ENCODE measurements at places on chromosomes 3 and 15. TPM values are rescaled to one million over a fixed set of nuclear protein-coding genes. Genes with fewer than 3 reads are reported as not detected.
A peak's percentile ranks its signal among the peaks of the same experiment; 100 is the strongest.

DNA sequence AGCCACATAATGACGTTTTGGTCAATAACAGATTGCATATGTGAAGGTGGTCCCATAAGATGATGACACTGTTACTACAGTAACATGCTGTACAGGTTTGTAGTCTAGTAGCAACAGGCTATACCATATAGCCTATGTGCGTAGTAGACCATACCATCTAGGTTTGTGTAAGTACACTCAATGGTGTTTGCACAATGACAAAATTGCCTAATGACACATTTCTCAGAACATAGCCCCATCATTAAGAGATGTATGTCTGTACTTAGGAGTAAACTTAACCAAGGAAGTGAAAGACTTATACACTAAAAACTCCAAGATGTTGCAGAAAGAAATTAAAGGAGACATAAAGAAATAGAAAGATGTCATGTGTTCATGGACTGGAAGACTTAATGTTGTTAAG, 66.2 kb downstream of the RPLP1 start:
- DNase-seq: no peak

Gene PLA2G4E
- 0.72 TPM for total RNA-seq

DNA sequence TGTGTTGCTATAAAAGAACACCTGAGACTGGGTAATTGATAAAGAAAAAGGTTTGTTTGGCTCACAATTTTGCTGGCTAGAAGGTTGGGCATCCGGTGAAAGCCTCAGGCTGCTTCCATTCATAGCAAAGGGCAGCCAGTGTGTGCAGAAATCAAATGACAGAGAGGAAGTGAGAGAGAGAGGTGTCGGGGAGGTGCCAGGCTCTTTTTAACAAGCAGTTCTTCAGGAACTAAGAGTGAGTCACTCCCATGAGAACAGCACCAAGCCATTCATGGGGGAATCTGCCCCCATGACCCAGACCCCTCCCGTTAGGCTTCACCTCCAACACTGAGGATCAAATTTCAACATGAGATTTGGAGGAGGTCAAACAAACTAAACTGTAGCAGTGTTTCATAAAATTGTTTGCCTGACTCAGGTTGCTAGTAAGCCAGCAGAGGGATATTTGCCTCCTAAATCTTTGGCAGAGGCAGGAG, 4.5 kb upstream of the PARP15 start:
- no peak for DNase-seq

Gene C3orf49
- not detected for total RNA-seq

DNA sequence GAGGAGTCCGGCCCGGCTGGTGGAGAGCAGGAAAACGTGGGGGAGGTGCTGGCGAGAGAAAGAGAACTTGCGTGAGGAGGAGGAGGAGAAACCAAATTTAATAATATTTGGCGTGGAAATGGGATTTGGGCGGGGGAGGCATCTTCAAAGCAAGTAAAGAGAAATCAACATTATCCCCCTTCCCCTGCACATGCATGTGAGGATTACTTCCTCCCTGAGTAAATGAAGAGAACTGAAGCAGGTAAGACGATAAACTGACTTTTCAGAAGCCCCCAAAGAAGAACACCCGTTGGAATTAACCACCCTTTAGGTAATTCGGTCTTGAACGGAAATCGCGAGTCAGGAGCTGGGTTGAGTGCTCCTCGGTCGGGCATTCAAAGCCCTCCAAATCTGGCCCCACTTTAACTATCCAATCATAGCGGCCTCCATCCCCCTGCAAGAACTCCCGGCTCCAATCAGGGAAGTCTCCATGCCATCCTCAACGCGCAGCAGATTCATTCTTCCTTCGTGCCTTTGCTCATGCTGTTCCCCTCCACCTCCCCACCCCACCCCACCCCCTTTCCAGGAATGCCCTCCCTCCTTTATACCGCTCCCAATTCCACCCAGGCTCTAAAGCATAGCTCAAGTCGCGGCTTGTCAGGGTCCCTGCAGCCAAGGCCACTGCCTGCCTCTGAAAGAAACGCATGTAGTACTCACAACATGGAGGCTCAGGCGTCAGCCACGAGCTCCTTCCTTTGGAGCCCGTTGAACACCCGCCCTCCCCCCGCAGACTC, 545 bp upstream of the RFX7 start:
- peak; percentile 92 for DNase-seq

- DNase-seq: no peak
These were observed 2.9 kb downstream of the IGDCC3 start for GRCh38 chr15:65374821-65375401.

Gene SPPL2A
- total RNA-seq: 69.3 TPM

Gene CCR3
- 41.7 TPM for total RNA-seq

DNA sequence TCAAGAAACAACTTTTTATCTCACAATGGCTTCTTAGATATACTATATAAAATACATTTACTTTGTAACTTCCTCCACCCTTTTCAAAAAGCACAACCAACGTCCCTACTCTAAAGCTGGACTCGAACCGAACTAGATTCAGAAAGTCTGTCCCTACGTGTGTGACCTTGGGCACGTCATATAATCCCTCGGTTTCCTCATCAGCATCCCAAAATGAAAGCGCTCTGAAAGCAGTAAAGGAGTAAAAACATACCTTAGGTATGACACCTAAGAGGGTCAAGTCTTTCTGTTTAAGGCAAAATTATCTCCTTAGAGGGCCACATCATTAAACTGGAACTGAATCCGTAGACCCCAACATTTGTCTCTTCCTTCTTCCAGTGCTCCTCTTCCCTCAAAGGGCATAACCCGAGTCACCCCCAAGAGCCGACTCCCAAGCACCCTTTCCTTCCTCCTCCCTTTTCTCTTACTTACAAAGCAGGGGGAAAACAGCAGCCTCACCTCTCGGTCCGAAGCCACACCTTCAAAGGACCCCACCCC, 663 bp downstream of the PDCD10 start:
- DNase-seq: no peak

- DNase-seq: no peak
These were observed 175.5 kb upstream of the RORA start for GRCh38 chr15:61404567-61404966.

- no peak for DNase-seq
These were observed 13.7 kb downstream of the CELF6 start for GRCh38 chr15:72306211-72306785.

DNA sequence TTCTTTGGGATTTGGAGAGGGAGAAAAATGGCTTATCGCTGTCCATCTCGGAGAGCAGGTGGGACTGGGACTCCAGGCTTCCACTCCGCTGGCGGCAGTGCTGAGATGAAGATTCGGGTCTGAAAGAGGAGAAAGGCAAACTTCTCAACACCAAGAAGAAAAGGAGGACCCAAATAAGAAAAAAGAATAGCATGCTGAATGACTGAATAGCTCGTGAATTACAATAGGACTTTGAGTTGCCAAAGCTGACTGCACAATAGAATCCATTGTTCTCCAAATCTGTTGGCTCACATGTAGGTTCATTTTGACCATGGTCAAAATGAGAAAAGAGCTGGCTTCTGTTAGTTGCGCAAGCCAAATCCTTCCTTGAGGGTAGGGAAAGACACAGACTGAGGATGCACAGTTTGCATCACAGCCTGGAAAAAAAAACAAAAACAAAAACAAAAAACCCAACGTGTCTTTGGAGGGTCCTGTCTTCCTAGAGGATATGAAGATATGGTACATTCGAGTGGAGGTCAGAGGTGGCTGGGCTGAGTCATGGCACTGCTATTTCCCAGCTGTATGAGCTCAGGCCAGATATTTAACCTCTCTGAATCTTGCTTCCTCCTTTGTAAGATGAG, 59.3 kb upstream of the LMOD3 start:
- no peak for DNase-seq

DNA sequence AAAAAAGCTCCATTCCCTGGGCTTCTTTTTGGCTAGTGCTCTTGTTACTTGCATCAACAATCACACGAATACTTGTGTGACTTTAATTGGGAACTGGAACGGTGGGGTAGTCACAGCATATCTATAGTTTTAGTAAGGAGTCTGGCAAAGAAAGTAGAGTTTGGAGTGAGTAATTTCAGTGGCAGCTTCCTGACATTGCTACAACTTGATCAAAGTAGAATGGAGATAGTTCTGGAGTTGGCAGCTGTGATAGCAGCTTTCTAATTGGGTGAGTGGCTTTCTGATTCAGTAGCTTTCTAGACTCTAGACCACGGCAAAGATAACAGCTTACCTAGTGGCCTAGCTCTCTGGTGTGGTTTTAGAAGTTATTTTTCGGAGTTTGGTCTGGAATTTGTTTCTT, 475.0 kb downstream of the TUSC7 start:
- DNase-seq: no peak

DNA sequence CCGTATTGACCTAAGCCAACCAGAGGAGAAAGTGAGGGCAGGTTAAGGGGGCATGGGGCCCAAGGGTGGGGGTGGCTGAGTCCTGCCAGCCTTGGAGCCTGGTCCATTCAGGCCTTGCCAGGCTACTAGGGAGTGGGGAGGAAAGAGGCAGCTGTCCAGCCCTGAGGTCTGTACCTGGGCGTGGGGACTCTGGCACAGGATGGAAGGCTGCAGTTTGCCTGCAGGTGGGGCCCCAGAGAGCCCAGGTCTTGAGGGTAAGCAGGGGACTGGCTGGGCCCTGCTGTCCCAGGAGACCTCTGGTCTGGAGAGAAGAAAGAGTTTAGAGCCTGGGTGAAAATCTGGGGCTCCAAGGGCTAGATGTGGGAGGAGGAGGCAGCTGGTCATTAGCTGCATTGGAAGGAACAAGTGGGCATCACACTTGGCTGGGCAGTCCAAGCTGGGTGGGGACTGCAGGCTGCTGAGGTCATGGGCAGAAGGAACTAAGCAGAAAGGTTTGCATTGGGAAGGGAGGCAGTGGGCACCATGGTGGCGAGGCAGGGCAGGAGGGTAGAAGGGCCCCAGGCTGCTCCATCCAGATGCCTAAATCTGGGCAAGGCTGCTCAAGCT, 108.4 kb downstream of the OXNAD1 start:
- no peak for DNase-seq

Gene COLQ
- total RNA-seq: 0.72 TPM

- DNase-seq: no peak
These were observed 49.4 kb upstream of the SLCO2A1 start for GRCh38 chr3:134079111-134079547.

DNA sequence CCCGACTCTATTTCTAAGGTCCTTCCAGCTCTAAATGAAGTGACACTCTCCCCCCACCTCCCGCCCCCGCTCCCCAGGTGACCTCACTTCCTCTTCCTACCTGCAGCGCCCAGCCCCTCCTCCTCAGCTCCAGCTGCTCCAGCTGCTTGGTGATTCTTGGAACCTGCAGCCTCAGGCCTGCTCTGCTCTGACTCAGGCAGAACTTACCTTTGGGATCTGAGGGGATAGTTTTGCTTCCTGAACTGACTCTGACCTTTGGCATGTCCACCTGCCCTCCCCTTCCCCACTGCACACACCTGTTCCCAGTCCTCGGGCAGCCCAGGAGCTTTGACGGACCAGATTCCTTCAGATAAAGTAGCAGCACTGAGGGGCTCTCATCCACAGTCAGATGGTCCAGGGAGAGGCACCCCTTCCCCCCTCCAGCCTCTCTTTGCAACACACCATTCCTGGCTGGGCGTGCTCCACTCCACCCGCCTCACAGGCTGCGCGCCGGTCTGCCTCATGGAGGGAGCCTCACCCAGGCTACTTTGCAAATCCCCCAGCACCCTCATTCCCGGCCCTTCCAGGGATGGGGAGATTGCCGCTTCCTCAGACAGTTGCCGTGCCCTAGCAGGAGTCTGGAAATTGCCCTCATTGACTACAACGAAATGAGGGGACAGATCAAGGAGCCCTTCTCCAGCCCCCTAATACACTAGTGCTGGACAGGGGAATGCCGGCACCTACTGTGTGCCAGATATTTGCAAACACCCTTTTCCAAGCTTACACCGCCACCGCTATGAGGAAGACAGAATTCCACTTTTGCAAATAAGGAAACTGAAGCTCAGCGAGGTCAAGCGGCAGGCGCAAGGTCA, 692 bp upstream of the C15orf39 start:
- peak; percentile 58 for DNase-seq

- DNase-seq: no peak
These were observed 25.5 kb upstream of the PTPRG start for GRCh38 chr3:61535826-61536225.

GRCh38 chr3:73656241-73656890, 31.6 kb upstream of the PDZRN3 start:
- DNase-seq: no peak

Gene ALPK3
- total RNA-seq: 7.9 TPM

Gene ZDHHC23
- total RNA-seq: 3.1 TPM

Gene CFAP92
- 2.2 TPM for total RNA-seq

DNA sequence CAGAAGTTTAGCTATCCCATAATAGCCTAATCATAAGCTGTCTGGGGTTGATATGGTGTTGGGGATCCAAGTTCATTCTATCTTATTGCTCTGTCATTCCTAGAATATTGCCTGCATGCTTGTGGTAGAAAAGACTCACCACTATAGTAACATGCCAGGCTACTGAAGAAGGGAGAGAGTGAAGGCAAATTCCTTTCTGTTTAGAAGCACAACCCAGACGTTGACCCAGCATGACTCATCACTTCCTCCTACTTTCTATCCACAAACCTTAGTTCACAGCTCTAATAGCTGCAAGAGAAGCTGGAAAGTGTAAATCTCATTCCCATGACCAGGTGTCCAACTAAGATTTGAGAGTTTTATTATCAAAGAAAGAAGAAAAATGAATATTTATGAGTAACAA, 57.8 kb upstream of the NMD3 start:
- no peak for DNase-seq
